ENCODE measurements at places on chromosomes 4 and X.

GRCh38 chr4:151458148-151458547 lies 49.2 kb downstream of the FHIP1A start:
- DNase-seq, result no peak

DNA sequence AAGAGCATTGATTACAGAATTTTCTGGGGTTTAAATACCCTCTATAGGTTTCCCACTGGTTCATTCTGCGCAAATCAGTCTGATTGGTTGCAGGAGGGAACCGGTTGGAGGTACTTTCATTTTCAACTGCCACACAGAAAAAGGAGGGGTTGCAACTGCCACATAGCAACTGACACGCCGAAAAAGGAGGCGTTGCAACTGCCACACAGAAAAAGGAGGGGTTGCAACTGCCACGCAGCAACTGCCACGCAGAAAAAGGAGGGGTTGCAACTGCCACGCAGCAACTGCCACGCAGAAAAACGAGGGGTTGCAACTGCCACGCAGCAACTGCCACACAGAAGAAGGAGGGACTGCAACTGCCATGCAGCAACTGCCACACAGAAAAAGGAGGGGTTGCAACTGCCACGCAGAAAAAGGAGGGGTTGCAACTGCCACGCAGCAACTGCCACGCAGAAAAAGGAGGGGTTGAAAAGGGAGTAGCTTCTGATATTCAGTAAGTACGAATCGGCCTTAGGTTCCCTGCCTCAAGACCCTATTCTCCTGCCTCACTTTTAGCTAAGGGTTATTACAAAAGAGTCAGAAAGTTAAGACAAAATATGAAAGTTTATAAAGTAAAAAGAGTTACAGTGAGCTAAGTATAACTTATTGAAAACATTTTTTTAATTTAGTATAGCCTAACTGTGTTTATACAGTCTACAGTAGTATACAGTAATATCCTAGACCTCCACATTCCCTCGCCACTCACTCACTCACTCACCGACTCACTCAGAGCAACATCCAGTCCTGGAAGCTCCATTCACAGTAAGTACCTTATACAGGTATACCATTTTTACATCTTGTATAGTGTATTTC lies 431.8 kb downstream of the KCTD8 start:
- DNase-seq, result no peak

DNA sequence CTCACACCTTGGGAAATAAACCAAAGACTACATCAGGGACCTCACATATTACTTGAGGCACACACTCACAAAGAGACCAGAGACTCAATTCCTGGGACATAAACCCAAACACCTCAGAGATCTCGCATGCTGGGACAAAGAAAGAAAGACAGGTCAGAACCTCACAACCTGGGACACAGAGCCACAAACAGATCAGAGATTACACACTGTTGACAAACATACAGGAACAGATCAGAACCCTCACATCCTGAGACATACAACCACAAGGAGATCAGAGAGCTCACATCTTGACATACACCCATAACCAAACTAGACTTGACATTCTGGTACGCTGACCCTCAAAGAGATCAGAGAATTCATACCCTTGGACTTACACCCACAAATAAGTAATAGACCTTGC lies 17.3 kb downstream of the SUV39H1 start:
- no peak for DNase-seq

DNA sequence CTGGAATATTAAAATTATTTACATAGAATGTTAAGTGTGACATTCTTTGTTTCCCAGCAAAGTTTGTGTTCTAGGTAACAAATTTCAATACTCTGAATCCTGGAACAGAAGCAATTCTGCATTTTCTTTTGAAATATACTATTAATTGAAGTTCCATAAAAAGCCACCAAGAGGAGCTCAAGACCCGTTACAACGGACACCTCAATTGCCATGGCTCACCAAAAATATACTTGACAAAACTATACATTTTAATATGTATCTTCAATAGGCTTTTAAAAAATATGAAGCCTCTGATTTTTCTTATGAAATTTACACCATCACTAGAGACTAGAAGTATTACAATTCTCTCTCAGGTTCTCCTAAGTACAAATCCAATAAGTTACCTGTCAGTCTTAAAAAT lies 111.4 kb downstream of the NYX start:
- DNase-seq, result peak; percentile 16

GRCh38 chrX:41563876-41564275 lies 116.7 kb downstream of the NYX start:
- no peak for DNase-seq

GRCh38 chr4:150447356-150447755 lies 134.6 kb upstream of the MAB21L2 start:
- no peak for DNase-seq

DNA sequence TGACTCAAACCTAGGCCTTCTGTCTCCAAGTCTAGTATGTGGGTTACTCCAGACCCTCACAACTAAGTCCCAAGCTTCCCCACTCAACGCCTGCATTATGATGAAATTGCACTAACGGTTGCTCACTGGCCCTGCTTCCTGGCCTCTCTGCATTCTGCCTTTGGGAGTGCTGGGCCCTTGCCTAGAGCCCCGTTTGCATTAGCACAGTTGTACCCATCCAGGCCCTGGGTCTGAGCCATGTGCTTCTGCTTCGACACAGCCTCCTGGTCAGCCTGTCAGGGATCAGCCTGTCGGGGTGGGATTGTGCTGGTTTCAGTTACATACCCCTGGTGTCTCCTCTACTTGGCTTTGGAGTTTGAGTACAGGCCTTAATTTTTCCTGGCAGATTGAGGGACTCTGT lies 58.4 kb downstream of the DCUN1D4 start:
- no peak for DNase-seq

GRCh38 chr4:79199743-79200142 lies 126.1 kb downstream of the NAA11 start:
- DNase-seq, result no peak

DNA sequence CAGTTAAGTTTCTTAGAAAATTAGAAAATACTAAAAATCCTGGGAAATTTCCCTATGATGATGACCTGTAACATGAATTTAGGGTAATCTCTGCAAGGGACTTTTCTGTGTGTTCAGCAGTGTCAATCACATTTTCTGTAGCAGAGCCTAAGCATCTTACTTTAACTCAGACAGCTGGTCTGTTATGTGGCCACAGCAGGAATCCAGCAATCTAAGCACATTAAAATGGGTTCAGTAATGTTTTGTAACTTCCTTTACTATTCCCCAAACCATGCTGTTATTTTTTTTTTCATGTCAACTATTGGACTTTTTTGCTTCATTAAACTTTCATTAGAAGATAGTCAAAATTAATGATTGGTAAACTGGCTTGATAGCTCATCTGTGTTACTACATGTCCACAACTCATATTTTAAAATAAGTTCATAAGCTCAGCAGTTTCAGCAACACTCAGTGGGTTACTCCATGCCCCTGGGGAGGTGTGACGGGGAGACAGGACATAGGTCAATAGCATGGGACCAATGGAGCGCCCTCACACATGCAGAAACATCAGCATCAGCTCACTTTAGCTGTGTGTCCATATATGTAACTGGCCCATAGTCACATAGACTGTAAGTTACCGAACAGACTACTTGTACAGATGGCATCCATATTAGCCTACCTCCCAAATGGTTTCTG lies 168.0 kb upstream of the PACRGL start:
- DNase-seq, result no peak

DNA sequence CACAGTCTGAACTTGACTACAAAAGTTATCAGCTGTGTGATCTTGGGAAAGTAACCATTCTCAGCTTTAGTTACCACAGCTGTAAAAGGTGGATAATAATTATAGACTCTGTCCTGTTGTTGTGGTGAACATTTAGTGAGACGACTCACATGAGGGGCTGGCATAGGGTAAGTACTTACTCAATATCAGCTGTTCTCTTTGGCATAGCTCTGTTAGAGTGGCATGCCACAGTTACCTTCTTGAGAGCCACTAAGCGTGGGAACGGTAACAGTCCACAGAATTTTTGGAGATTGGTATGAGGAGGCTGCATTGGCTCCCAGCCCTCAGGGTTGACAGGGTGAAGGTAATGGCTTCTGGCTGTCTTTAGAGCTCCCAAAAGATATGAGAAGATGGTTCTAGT lies 13.2 kb upstream of the HAND2 start:
- no peak for DNase-seq

DNA sequence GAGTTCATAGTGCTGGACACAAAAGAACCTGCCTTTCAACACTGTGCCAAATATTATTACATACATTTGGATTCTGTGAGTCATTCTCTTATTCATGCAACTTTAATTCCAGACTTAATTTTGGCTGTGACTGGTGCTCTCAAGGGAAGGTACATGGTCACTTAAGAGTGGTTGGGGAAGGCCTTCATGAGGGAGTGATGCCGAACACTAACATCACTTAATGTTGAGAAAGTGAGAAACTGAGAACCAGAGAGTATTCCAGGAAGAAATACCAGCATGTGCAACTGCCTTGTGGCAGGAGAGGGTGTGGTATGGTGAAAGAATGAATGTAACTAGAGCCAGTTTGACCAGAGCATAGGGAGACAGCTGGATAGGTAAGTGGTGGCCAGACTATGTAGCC lies 41.5 kb upstream of the FHDC1 start:
- DNase-seq, result no peak

DNA sequence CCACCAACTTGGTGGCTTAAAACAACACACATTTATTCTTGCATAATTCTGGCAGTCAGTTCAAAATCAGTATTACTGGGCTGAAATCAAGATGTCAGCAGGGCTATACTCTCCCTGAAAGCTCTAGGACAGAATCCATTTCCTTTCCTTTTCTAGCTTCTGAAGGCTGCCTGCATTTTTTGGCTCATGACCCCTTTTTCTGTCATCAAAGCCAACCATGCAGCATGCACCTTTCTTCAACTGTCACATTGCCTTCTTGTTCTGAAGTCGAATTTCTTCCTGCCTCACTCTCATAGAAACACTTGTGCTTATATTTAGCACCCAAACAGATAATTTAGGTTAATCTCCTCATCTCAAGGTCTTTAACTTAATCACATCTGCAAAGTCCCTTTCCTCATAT lies 79.8 kb upstream of the PPP1R2C start:
- DNase-seq, result no peak

DNA sequence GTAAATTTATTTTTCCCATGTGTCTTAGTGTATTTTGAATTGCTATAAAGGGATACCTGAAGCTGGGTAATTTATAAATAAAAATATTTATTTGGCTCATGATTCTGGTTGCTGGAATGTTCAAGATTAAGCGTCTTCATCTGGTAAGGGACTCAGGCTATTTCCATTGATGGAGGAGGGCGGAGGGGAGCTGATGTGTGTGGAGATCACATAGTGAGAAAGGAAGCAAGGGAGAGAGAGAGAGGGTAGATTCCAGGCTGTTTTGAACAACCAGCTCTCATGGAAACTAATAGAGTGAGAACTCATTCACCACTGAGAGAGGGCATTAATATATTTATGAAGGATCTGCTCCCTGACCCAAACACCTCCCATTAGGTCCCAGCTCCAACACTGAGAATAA lies 39.6 kb upstream of the ADGRL3 start:
- no peak for DNase-seq

DNA sequence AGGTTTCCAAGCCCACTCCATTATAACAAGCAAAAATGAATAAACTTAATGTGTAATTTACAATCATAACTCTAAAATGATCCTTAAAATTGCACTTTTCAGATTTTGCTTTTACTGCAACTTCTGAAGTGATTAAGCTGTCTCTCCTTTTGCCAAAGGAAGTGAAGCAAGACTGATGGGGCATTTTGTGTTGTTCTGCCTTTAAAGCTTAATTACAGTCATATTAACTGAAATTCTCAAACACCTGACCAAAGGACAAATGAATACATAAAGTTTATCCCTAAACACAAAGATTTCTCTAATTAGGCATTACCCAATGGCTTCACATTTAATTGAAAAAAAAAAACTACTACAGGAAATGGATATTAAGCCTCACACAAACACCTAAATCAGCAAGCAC lies 101.8 kb downstream of the ATP11C start:
- no peak for DNase-seq

DNA sequence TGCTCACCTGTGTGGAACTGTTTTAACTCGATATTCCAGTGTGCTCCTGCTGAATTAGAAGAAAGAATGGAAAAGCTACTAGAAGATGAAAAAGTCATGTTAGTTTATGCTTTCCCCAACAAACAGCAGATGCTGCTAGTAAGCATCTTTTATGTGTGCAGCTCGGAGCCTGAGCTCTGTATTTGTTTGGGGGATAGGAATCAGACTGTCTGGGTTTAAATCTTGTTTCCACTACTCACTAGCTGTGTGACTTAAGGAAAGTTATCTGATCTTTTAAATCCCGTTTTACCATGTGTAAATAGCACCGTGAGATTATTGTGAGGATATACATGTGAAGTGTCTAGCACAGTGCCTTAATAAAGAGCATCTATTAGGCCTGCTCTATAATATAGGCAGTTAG lies 24.0 kb upstream of the SPARCL1 start:
- DNase-seq, result no peak

- peak; percentile 63 for DNase-seq
Measured at GRCh38 chrX:123685232-123685631, 47.6 kb downstream of the THOC2 start.

- DNase-seq, result no peak
Measured at GRCh38 chr4:525660-526059, 26.6 kb downstream of the PIGG start.

- peak; percentile 52 for DNase-seq
Measured at GRCh38 chrX:48573690-48574269, 504 bp upstream of the RBM3 start.

DNA sequence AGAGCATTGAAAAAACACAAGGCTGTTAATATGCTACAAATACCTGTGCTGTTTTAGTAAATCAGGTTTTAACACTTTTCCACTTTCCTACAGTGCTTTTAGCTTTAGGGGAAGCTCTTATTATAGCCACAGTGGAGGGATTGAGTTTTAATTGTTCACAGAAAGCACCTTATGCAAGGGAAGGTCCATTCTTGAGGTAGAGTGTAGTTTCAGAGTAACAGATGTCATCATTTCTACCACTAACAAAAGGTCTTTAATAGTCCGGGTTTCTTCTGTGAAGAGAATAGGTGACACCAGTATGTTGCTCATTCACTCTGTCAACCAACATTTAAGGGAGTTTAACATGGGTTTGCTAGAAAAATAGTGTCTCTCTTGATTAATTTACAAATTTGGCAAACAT lies 104.4 kb downstream of the STIM2 start:
- no peak for DNase-seq

GRCh38 chr4:42750091-42750490 lies 93.2 kb upstream of the ATP8A1 start:
- DNase-seq, result no peak

- DNase-seq, result no peak
Measured at GRCh38 chr4:13126976-13127910, 356.9 kb downstream of the RAB28 start.

GRCh38 chr4:183831683-183832082 lies 73.4 kb upstream of the STOX2 start:
- peak; percentile 33 for DNase-seq

DNA sequence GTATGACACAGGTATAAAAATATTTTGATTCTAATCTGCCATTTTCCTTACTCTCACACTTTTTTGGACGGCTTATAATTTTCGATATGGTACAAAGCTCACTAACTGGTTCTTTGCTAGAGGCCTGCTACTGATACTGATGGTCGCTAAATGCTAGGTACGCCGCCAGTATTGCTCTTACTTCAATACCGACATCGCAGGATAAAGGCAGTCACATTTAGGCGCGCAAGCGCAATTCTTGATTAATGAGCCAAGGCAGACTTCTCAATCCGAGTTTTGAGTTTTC lies 557 bp upstream of the USP38 start:
- DNase-seq, result no peak

- DNase-seq, result peak; percentile 24
Measured at GRCh38 chr4:150316332-150317205, 238.3 kb downstream of the DCLK2 start.

Data from inflammatory macrophage treated with lipopolysaccharide for 1 hour (primary cell).